ENCODE measurements at places on chromosomes 13 and 19.
A peak's percentile ranks its signal among the peaks of the same experiment; 100 is the strongest.

DNA sequence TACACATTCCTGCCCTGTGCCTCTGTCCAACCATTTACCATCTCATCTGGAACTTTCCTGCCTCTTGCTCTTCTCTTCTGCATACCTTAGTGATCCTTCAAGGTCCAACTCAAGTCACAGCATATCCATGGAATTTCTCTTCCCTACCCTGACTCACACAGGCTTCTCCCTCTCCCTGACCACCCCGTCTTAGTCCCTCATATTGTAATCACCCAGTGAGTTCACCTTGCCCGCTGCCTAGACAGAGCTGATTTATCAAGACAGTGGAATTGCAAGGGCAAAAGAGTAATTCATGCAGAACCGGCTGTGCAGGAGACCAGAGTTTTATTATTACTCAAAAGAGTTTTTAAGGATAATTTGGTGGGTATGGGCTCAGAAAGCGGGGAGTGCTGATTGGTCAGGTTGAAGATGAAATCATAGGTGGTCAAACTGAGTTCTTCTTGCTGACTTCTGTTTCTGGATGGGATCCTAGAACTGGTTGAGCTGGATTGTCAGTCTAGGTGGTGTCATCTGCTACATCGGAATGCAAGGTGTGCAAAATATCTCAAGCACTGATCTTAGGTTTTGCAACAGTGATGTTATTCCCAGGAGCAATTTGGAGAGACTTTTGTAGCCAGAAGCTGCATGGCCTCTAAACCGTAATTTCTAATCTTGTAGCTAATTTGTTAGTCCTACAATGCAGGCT is 67.2 kb downstream of the HSPH1 start:
- DNase-seq: no peak

- no peak for DNase-seq
These were observed 94.1 kb downstream of the HSPH1 start for GRCh38 chr13:31067416-31068118.

DNA sequence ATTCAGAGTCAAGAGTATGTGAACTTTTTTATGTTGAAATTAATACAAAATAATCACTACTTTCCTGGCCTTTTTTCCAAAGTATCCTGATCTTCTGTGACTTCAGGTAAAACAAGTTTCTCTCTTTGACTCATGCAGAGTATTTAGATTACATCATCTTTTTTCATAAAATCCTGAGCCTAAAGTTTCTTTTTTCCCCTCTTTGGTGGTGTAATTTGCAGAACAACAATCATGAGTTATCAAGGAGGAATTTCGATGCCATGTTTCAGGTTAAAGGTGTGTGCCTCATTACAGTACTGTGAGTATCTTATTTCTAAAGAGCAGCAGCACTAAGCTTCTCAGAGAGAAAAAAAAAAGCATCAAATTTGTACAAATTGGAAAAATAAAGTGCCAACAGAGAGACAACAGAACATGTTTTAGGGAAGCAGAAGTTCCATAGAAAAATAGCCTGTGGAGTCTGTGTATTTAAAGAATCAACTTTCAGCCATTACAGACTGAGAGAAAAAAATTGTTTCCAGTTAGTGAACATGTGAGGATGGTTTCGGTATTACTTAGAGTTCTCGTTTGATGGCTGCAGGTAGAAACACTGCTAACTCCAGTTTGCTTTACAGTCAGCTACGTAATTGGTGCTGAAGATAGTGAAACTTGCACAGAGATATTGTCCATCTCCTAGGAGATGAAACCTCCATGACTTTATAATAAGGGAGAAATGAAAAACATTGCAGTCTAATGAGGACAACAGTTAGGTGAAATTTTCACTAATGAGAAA is 78.1 kb upstream of the PCDH9 start:
- DNase-seq: no peak

GRCh38 chr19:13996928-13997630 is 9.0 kb downstream of the RFX1 start:
- no peak for DNase-seq

- DNase-seq: no peak
These were observed 22.5 kb downstream of the TMEM255B start for GRCh38 chr13:113781571-113781970.

- DNase-seq: no peak
These were observed 391.0 kb downstream of the LMO7 start for GRCh38 chr13:76027131-76027530.

GRCh38 chr19:19485161-19485997 is 30.0 kb downstream of the TSSK6 start:
- DNase-seq: no peak

DNA sequence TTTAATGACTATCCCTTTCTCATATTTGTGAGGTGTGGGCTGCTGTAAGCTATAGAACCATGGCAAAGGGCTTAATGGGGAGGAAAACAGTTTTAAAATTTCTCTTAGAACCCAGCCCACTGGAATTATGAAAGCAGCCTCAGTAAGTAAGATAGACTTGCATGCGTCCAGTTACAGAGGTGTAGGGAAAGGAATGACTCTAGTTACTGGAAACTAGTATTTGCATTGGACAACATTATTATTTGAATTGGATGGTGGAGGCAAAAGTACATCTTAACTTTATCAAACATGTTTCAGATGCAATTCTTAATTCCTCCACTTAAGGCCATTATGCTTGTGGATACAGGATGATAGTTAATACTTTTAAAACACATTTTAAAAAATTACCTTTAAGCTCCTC is 292.9 kb downstream of the SPRY2 start:
- no peak for DNase-seq

DNA sequence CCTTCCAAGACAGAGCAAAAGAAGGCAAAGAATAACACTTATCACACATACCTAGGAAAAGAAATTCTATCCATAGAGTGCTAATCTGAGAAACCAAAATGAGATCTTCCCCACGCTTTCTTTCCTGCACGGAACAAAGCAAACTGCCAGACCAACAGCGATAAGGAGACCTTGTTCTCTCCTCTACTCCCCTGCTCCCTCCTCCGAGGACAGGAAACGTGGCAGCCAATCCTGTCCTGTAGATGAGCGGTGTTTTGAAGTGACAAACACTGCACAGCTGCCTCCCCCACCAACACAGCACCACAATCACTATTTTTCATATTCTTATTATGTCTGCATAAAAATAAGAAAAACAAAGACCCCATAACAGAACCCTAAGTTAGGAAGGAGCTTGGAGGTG is 113.9 kb upstream of the IRS2 start:
- DNase-seq: no peak

GRCh38 chr13:99425485-99426341 is 75.6 kb upstream of the TM9SF2 start:
- no peak for DNase-seq

- DNase-seq: no peak
These were observed 1.3 kb upstream of the LAMP1 start for GRCh38 chr13:113295776-113296175.

DNA sequence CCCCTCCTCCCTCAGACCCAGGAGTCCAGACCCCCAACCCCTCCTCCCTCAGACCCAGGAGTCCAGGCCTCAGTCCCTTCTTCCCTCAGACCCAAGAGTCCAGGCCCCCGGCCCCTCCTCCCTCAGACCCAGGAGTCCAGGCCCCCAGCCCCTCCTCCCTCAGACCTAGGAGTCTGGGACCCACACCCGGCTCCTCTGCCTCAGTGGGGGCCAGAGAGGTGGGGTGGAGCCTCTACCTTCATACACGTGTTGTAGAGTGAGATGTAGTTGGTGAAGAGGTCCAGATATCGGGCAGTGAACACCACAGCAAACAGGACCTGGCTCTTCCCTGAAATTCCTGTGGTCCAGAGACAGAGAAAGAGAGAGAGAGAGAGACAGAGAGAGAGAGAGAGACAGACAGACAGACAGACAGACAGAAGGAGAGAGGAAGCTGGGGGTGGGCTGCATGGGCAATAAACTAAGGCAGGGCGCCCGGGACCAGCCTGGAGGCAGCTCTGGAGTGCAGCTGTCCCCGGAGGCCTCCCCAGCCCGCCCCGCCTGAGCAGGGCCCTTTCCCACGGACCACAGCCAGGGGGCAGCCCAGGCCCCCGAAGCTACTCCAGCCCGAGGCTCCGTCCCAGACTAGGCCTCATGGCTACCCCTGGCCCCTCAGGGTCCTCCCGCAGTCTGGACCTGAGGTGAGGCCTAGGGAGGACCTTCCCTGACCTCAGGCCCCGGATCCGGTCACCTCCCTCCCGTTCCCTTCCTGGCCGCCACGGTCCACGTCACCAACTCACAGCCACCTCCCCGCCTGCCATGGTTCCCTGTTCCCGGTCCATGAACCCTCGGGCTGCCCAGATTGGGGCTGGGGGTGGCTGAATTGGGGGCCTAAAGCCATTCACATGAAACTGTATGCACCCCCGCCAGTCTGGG is 907 bp downstream of the KDELR1 start:
- peak; percentile 11 for DNase-seq
